ENCODE measurements at places on chromosomes 6 and 20.

DNA sequence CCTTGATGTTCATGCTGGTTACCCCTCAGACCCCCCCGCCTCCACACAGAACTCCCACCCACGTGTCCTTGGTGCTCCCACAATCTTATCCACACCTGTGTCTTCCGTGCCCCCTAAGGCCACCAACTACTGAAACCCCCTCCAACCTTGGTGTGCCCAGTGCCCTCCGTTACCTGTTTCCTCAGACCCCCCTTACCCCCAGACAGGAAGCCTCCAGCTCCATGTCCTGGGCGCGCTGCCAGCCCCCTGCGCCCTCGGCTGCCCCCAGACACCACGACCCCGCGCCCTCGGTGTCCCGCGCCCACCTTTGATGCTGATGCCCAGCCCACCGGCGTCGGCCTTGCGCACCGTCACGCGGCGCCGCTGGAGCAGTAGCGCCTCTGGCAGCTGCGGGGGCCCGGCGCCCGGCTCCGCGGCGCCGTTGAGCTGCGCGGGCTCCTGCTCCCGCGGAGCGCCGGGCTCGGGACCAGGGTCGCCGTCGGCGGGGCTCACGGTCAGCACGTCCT, 504 bp downstream of the SNTA1 start:
- DNase-seq: peak; percentile 70

GRCh38 chr20:15550116-15550870, 1023.0 kb downstream of the KIF16B start:
- no peak for DNase-seq

DNA sequence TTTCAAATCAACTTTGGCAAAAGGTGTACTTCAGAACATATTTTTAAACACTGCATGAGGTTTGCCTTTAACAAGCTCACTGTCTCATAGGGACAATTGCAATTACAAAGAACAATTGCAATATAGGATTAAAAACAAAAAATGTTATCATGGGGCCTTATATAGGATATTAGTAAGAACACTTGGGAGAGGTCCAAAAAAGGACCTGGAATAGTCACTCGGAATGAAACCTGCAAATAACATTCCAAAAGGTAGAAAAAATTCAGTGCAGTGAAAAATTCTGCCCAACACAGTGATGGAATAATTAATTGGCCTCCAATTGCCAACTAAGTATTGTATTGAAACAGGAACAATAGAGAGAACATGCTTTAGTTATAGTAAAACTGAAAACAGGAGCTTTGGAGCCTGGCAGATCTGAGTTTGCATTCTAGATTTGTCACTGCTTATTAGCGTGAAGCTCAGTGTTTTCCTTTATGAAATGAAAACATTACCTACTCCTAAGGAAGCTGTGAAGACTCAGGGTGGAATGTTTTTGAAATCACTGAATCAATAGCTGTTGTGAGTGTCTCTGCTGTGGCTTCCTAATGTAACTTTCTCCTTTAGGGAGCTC, 172.6 kb upstream of the BMP5 start:
- no peak for DNase-seq

DNA sequence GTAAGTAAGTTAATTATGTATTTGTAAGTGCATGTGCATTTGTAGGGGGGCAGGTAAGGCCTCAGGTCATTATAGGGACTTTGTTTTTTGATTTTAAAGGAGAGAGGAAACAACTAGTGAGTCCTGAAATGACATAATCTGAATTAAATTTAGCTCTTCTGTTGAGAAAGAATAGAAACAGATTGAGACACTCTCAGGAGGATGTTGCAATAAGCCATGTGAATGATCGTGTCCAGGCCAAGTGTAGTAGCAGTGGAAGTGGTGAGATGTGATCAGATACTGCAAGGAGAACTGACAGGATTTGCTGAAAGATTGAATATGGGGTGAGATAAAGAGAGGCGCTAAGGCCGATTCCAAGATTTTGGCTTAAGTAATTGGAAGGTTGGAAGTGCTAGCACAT, 2.6 kb upstream of the CENPW start:
- DNase-seq: no peak

DNA sequence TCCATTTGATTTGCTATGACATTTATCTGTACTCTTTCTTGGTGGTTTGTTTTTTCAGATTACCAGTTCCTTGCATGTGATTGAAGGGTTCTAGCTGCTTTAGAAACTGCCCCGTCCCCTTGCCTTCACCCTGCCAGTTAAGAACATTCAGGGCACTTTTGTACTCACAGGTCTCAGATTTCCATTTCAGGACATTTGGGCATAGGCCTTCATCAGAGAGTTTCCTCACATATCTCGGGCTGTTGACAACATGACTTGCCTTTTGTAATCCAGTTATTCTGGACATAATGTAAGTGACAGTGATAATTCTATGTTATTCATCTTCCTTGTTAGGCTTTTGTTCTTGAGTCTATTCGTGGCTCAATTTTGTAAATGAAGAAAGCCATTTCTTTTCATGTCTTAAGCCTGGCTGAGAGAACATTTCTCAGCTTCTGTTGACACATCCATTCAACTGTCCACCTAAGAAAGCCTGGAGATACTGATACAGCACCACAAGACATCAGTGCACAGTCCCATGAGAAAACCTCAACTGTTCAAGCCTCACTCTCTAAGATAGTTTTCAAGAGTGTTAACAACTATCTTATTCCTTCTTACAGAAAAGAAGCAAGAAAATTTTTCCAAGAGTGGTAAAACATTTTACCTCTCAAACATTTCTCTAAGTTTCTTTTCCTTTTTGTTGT, 209.3 kb upstream of the SGK1 start:
- DNase-seq: no peak

DNA sequence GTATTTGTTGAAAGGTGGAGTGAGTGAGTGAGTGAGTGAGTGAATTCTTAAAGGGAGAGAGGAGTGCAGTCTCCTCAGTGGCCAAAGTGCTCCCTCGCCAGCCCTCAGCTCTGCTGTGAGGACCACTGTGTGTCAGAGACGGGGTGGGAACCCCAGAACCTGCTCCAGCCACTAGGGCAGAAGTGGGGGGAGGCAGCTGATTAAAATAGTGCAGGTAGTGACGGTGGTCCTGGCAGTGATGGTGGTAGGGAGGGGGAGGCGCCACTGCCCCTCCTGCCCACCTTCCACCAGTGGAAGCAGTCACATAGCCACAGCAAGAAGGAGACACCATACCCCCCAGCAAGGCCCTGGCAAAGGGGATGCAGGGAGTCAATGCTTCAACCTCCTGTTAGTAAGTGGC, 133.5 kb downstream of the PHACTR3 start:
- DNase-seq: no peak

GRCh38 chr20:52493171-52493721, 301.7 kb upstream of the ZFP64 start:
- no peak for DNase-seq

- no peak for DNase-seq
Measured at GRCh38 chr6:14674458-14674857, 556.9 kb downstream of the CD83 start.

DNA sequence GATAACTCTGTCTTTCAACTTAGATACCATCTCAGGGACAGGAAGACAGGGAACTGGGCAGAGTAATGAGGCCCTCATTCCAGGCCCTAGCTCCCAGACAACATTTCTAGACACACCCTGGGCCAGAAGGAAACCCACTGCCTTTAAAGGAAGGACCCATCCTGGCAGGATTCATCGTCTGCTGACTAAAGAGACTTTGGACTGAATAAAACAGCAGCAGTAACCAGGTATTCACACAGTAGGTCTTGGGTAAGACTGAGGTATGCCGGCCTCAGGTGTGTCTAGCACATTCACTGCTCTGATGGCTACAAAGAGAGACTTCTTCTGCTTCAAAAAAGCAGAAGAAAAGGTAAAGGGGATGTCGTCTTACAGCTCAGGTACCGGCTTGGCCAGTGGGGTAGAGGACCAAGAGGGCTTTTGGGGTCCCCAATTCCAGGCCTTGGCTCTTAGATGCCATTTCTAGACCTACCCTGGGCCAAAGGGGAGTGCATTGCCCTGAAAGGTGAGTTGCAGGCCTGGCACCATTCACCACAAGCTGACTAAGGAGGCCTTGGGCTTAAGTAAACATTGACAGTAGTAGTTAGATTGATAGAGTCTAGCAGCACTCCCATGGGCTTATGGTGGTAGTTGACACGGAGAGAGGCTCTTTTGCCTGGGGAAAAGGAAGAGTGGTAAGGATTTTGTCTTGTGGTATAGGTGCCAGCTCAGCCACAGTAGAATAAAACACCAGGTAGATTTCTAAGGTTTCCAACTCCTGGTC, 13.4 kb downstream of the SNX14 start:
- DNase-seq: no peak

GRCh38 chr6:159074120-159074684, 29.4 kb upstream of the TAGAP start:
- no peak for DNase-seq

GRCh38 chr6:138654715-138655634, 118.6 kb upstream of the CCDC28A start:
- DNase-seq: no peak

DNA sequence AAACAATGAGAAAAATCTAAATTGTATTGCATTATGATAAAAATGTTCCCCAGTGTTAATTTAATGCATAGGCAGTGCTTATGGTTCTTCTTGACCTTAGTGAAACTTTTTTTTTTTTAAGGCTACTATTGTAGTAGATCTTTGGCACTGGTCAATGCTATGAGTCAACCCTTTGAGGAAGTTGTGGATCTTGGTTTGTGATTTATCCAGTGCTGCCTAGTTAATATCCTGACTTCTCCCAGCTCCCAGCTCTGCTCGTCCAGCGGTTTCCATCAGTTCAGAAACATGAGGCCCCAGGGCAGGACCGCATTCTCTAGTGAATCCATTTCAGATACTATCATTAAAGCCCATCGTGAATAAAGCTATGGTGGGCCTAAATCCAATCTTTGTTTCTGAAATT, 364.5 kb upstream of the JARID2 start:
- DNase-seq: no peak

DNA sequence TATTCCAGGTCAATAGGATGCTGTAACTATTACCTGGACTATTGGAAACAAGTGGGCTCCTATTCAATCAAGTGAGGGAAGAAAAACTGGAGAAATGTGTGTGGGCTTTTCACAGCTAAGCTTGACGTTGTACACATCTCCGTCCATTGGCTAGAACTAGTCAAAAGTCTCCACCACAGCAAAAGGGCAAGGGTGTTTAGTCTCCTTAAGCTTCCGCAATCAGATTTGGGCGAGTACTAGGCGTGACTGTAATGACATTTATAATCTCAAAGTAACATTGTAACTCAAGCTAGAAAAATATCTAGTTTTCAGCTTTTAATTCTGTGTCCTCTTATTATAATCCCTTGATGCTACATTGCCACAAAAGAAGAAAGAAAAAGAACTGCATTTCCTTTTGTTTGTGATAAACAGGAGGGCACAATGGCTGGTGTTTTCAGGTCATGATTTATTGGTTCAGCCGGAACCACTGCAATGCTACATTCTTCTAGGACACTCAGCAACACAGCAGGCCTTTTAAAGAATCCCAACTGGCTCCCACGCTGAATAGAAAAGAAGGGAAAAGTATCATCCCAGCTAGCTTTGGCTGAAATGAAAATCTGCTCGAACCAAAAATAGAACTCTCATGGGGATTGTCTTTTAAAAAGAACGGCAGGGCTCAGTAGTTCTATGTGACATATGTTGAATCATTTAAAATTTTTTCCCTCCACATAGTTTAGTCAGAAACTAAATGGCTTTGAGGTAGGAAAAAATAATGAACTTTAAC, 387.7 kb downstream of the BTBD3 start:
- DNase-seq: no peak

Measured in ecto neural progenitor cell (in vitro differentiated cells).